ENCODE measurements at places on chromosomes 1 and 21.
A peak's percentile ranks its signal among the peaks of the same experiment; 100 is the strongest.

GRCh38 chr1:169288011-169288414, 79.6 kb downstream of the NME7 start:
- no peak for DNase-seq

GRCh38 chr1:33021567-33022431, 14.9 kb downstream of the AK2 start:
- no peak for DNase-seq

DNA sequence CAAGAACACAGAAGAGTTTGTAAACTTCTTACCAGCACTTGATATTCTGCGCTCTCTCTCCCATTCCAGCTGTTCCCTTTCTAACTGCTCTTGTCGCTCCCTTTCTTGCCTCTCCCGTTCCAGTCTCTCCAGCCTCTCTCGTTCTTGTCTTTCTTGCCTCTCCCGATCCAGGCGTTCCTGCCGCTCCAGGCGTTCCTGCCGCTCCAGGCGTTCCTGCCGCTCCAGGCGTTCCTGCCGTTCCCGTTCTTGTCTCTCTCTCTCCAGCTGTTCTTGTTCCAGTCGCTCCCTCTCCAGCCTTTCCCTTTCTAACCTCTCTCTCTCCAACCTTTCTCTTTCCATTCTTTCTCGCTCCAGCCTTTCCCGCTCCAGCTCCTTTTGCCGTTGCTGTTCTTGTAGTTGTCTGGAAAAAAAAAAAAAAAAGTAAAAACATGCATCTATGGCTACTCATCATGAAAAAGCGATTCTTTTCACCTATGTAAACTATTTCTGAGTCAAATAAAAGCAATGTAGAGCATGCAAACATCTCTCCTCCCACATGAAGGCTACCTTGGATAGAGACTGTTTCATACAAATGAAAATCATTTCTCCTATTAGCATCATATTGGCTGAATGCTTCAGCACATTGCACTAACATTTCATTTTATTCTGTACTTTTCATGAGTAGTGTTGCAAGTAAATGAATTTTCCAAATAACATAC, 91.5 kb upstream of the LBR start:
- no peak for DNase-seq

GRCh38 chr1:26826261-26827105, at the start of gene ZDHHC18:
Gene ZDHHC18 (plus strand): TSS chr1:26826688. CDS start chr1:26826805, 117 bp downstream.
- DNase-seq = peak; percentile 77

DNA sequence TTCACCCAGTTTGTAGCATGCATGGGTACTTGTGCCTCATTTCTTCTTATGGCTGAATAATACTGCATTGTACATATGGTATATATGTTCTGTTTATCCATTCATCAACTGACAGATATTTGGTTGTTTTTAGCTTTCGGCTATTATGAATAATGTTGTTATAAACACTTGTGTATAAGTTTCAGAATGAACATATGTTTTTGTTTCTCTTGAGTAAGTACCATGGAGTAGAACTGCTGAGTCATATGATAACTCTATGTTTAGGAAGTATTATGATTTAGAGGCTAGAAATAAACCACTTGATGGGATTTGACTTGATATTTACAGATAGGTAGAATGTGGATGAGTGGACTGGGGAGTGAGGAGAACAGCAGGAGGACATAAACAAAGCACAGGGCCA, 48.6 kb downstream of the WNT2B start:
- DNase-seq = peak; percentile 21

DNA sequence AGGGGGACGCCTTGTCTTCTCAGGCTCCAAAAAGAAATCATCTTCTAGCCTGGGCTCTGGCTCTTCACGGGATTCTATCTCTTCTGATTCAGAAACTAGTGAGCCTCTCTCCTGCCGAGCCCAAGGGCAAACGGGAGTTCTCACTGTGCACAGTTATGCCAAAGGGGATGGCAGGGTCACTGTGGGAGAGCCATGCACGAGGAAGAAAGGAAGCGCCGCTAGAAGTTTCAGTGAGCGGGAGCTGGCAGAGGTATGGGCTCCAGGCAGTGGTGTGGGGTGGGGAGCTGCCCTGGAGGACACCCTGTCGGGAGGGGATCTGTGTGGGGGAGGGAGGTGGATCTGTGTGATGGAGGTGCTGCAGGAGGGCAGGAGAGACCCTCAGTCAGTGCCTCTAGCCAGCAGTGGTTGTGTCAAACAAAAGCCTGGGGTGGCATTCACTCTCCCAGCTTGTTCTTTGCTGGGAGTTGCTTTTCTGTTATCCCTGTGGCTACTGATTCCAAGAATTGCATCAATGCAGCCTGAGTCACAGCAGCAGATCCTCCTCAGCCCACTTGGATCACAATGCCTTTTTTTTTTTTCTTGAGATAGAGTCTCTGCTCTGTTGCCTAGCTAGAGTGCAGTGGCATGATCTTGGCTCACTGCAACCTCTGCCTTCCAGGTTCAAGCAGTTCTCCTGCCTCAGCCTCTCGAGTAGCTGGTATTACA, 21.8 kb downstream of the KDM4A start:
- no peak for DNase-seq
